ENCODE measurements at places on chromosomes 7 and 10.

DNA sequence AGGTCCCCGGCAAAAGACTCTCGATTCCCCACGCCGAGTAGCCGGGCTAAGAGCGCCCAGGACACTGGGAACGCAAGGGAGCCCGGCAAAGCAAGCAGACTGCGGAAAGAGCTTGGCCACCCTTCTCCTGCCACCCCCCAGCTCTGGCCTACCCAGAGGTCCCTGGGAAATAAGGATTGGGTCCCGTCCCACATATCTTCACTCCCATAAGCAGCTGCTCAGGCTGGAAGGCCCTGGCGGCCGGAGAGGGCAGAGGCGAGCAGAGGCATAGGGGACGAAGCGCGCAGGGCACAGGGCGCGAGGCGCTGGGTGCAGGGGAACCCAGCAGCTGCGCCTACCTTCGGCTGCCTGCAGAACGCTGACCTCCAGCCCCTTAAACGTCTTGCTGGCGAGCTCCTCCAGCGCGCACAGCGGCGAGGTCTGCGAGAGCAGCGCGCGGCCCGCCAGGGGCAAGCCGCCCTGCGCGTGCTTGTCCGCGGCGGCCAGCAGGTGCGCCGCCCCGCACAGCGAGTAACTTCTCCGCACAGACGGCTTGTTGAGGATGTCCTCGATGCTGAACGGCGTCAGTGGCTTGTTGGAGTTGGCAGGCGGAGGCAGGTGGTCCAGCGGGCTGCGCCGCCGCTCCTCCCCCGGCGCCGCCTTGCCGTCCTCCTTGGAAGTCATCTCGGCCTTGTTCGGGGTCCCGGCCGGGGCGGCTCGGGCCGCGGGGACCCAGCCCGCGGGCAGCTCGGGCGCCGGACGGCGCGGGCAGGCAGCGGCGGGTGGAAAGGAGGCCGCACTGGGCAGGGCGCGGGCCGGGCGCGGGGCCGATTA lies 904 bp downstream of the LBX1 start:
- DNase-seq, result no peak

DNA sequence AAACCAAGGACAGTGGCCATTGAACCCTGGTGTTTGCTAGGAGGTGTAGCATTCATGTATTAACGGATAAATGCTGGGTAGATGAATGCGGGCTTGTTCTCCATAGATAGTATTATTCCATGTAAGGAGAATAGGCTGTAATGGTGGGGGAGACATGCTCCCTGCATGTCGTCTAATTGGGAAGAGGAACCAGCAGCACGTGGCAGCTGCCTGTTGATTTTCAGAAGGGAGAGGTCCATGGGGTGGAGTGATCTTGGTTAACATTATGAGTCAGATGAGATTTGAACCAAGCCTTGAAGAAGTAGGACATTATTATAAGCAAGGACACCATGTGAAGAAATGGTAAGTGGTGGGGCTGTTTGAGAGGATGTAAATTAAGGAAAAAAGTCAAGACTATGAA lies 112.5 kb downstream of the WNT2 start:
- DNase-seq, result no peak

DNA sequence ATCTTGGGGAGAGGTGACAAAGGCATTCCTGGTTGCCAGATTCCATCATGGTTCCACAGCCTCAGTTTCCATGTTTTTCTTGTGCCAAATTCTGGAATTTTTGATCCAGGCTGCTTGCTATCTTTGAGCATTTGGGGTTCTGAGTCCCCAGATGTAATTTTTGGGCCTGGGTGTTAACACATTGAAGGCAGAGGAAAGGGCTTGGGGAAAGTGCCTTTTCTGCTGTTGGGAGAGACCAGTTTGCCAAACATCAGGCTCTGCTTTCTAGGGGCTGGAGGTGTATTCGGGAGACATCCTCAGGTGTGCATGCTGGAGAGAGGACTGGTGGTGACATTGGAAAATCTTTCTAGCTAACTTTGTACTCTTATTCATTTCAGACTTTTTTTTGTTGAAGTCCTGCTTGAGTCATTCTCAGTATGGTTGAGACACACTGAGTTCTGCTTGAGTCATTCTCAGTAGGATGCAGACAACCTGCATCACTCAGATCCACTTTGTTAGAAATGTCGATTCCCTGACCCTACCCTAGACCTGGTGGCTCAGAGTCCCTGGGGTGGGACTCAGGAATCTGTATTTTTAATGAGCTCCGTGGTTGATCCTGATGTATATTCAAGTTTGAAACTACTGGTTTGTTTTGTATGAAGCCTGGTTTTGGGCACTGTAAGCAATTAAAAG lies 101.0 kb downstream of the LRMDA start:
- no peak for DNase-seq

GRCh38 chr10:123018531-123018930 lies 9.7 kb downstream of the ACADSB start:
- no peak for DNase-seq

- no peak for DNase-seq
Observed at GRCh38 chr7:35450456-35451214, 196.7 kb upstream of the TBX20 start.

DNA sequence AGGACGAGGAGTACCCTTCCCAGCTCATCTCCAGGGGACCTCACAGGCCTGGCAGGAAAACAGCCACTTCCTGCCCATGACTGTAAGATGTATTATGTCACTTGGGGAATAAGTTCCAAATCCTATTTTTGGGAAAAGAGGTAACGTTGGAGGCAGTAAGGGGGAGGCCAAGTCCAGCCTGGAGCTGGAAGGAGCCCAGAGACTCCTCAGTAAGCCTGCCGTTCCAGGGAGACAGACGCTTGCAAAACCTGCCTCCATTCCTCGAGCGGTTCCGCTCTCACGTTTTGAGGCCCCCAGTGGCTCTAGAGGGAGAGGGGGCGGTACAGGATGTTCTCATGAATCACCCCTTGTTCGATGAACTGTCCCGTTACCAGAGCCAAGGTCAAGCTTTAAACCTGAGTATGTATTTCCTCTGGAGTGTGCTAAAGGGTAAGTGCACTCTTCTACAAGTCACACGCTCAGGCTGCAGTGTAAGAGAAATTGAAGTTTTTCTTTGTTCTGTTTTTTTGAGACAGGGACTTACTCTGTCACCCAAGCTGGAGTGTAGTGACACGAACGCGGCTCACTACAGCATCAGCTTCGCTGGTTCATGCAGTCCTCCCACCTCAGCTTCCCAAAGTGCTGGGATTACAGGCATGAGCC lies 45.5 kb upstream of the CYTH3 start:
- no peak for DNase-seq

DNA sequence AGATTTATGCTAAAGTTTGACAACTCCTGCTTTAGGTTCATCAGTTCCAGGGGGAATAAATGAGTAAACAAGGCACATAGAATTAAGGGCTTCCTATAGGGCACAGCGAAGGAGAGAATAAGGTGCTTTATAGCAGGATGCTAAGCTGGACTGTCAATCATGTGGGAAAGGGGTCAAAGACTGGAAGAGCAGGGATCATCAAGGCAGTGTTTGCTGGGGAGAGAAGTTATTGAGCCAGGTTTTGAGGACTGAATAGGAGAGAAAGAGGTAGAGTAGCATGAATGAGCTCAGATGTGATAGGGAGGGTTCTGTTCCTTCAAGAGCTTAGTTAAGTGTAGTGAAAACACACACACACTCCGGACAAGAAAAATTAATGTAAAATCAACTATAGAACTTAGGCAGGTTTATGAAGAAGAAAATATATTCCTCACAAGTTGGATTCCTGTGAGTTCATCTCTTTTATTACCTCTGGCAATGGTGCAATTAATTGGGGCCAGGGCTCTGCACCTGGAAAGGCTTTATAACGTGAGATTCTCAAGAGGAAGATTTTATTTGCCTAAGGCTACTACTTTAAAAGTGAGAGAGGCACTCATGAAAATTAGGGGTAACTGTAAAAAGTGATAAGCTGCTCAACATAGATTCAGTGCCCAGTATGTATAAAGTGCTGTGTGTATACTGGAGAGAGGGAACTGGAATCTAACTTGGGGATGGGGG lies 222.4 kb downstream of the AUTS2 start:
- no peak for DNase-seq

DNA sequence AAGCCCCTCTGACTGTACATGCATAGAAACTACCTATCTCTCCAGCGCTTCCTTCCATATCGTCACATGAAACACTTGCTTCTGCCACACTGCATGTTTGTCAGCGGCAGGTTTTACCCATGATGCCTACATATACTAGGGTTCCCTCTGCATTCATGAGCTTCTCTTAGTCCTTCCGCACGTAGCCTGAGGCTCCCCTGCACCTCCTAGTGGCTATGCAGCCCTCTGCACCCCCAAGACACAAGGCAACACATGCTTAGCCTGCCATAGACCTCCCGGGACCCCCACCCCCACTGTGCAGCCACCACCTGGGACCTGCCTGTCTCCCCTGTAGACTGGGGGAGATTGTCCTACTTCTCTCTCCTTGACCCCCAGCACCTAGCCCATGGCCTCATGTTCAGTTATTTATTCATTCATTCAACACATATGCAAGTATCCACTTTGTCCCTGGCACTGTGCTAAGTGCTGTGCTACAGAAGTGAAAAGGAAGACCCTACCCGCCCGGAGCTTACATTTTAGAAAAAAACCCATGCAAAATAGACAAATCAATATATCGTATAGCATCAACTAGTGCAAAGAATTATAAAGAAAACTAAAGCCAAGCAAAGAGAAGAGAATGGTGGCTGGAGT lies 23.5 kb downstream of the TMEM273 start:
- no peak for DNase-seq

DNA sequence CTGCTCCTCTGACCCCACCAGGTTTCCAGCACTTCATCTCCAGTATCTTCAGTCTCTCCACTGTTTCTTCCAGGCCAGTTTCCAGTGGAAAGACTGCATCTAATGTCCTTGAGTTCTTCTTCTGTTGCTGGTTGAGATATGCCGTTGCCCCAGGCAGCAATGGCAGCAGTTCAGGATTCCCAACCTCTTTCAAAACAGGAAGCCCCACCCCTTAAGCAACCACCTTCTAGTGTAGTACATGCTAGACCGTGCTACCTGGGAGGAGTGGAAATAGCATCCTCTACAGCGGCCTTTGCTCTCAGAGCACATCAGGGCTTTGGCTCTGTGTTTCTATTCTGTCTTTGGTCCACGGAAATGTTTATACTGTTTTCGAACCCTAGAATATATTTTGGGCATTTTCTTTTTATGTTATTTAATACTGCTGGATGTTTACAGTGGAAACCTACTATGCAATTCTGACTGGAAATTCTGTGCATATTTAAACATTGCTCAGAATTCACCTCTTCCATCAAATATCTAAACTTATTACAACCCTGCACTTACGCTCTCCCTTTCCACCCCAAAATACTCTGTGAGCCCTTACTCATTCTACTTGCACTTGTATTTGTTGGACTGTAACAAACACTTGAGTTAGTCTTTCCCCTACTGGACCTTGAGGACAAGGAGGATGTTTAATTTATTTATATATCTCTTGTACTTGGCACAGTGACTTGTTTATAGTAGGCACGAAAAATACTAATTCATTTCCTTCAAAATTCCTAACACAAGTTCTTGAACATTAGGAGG lies 8.5 kb upstream of the BPGM start:
- DNase-seq, result no peak

DNA sequence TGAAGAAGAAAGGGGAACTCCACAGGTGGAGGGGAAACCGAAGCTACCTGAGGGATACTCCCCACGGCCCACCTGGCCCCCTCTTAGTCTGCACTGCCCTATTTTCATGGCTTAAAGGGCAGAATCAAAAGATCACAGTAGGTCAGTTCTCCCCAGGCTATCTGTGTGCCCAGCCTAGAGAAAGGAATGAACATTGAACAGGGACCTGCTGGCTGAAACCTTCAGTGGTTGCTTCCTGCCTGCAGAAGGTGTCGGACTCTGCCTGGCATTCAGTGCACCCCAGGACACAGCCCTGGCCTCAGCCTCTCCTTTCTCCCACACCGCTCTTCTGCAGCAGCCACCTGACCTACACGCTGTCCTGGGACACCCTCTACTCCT lies 74.5 kb downstream of the PRKAG2 start:
- DNase-seq, result no peak

GRCh38 chr10:31318854-31319601 lies at the start of gene ZEB1:
ZEB1 (plus strand) TSS chr10:31319216; CDS start chr10:31319235, 19 bp downstream.
- DNase-seq, result peak; percentile 50

- no peak for DNase-seq
Observed at GRCh38 chr10:109914966-109915365, 8.3 kb downstream of the XPNPEP1 start.

DNA sequence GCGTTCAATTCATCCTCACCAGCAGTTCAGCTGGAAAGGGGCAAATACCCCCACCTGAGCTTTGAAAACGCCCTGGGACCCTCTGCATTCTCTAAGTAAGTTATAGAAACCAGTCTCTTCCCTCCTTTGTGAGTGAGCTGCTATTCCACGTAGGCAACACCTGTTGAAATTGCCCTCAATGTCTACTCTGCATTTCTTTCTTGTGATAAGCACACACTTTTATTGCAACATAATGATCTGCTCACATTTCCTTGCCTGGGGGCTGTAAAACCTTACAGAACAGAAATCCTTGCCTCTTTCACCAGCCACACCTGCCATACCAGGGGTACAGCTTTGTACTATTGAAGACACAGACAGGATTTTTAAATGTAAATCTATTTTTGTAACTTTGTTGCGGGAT lies 155.8 kb upstream of the LANCL2 start:
- no peak for DNase-seq

- DNase-seq, result no peak
Observed at GRCh38 chr10:90929179-90929578, 8.3 kb upstream of the ANKRD1 start.

GRCh38 chr10:69101451-69102095 lies 13.7 kb downstream of the SRGN start:
- no peak for DNase-seq

DNA sequence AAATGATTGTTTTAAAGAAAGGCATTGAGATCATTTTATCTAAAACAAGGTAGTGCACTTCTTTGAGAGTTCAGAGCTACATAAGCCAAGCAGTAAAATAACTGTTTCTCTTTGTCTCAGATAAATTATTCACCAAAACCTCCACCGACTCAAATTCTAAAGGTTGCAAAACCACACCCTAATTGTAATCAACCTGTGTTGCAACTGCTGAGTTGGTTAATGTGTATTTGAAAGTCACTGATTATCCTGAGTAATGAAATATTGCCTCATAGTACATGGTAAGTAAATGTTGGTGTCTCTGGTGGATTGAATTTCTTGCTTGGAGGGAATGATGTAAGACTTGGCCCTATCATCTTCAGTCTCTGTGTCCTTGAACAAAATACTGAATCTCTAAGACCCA lies 35.9 kb upstream of the CYP2C9 start:
- no peak for DNase-seq

GRCh38 chr10:112471878-112472487 lies 25.0 kb downstream of the VTI1A start:
- DNase-seq, result no peak

DNA sequence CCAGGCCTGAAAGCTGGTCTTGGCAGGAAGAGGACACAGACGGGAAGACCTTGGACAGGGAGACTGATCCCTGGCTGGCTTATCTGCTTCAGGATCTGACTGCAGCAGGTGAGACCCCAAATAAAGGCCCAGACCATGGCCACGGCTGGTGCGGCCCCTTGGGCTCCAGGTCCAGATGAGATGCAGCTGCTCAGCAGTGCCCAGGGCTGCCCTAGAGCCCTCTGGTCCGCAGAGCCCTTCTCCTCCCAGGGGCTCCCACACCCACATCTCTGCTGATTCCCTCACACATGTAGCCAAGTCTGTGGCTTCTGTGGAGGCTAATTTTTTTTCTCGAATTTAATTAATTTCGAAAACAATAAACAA lies 46.3 kb downstream of the VIPR2 start:
- DNase-seq, result no peak

Measured in anterior cingulate cortex (tissue), 58 donors.